ENCODE measurements at places on chromosomes 1 and 21. TPM values are rescaled to one million over a fixed set of nuclear protein-coding genes. Genes with fewer than 3 reads are reported as not detected.

TMEM52 gene
- 0.63 TPM for total RNA-seq

ADARB1 gene
- 6.6 TPM for total RNA-seq

KCNE2 gene
- total RNA-seq = not detected

MX2 gene
- not detected for total RNA-seq

ZBTB37 gene
- total RNA-seq = 1.5 TPM

CDA gene
- 43.0 TPM for total RNA-seq

TARBP1 gene
- total RNA-seq = 11.8 TPM
